ENCODE measurements at places on chromosomes 12 and 14.

GRCh38 chr14:75204116-75204515 is 27.7 kb upstream of the TMED10 start:
- no peak for DNase-seq

GRCh38 chr14:55381561-55381960 is 30.1 kb downstream of the ATG14 start:
- no peak for DNase-seq

DNA sequence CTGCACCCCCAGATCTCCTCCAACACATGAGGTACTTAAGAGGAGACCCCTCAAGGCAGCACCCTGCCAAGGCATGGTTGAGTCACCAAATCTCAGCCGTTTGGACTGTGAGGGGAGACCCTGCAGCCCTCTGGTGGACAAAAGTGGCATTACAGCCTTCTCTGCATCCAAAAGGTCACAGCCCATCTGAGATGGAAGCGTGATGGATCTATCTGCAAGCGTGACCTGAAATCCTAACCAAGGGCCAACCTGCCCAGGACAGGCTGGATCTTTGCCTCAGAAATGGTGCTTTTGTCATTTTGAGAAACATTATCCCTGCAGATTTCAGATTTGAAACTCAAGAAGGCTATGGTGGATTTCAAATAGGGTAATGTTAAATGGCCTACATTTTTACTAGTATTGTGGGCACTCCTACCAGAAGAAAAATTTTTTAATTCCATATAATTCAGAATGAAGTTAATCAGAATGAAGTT is 23.7 kb upstream of the DHRS4 start:
- DNase-seq = peak; percentile 72

DNA sequence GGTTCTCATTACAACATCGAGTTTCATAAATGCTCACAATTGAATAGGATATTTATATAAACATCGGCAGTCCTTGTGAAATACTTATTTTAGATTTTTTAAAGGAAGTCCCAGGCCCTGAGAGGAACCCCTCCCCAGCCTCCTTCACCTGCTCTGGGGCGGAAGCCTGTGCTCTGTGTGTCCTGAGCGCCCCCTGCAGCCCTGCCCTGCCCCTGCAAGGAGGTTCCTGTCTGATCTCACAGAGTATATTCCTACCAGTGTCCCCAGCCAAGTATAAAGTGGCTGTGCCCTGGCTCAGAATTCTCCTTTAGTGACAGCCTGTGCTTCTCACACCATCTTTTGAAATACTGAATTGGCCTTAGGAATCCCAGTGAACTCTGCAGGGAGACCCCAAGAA is 659.5 kb downstream of the TMEM121 start:
- DNase-seq = peak; percentile 6

DNA sequence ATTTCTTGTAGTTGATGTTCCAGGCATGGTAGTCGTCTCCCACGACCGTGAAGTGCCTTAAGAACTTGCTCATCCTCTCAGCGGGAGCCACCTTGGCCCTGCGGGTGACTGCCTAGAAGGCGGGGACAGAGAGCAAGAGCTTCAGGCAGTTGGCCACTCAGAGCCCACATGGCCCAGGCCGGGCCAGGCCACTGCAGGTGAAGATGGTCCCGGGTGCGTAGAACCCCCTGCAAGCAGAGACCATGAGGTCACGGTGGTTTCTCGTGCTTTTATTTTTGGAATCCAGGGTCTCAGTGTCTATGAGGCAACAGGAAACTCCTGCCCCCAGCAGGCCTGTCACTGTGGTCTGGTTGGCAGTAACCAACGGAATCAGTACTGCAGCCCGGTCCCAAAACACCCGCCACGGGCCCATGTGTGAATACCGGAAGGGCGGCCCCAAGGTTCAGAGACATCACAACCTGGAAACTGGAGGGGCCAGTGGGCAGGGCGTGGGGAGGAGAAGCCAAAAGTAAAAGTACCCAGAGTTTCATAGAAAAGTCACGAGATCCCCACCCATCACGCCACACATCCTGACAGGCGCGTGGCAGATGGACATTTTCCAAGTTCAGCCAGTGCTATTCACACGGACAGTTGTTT is 27.5 kb downstream of the HVCN1 start:
- DNase-seq = peak; percentile 85

GRCh38 chr14:22870811-22871223 is 723 bp upstream of the LRP10 start:
- DNase-seq = peak; percentile 50

GRCh38 chr12:23236811-23237210 is 611.8 kb downstream of the ETNK1 start:
- no peak for DNase-seq

- DNase-seq = peak; percentile 13
Measured at GRCh38 chr14:94681300-94682060, 69.3 kb downstream of the SERPINA3 start.

- no peak for DNase-seq
Measured at GRCh38 chr12:49847161-49847560, 4.3 kb upstream of the BCDIN3D start.

- no peak for DNase-seq
Measured at GRCh38 chr14:70139384-70139783, 49.4 kb downstream of the SLC8A3 start.

GRCh38 chr12:25197608-25198007 is 2.6 kb downstream of the ETFRF1 start:
- no peak for DNase-seq

DNA sequence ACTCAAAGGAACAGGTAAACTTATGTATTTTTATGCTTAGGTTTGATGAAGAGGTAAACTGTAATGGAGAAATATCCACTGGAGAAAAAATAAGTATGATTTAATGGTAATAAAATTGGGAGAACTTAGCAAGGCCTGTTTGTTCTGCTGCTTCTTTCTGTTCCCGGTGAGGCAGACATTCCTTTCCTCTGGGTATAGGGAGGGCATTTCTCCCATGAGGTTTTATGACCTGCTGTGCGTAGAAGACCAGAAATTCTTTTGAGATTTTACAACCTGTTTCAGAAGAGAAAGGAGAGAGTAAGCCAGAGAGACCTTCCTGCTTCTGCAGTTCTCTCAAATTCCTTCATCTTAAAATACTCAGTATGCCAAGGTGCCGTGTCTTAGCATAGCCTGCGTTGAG is 139.4 kb upstream of the RMST start:
- no peak for DNase-seq

- DNase-seq = peak; percentile 19
Measured at GRCh38 chr14:73753124-73753886, 39.1 kb upstream of the PNMA1 start.

DNA sequence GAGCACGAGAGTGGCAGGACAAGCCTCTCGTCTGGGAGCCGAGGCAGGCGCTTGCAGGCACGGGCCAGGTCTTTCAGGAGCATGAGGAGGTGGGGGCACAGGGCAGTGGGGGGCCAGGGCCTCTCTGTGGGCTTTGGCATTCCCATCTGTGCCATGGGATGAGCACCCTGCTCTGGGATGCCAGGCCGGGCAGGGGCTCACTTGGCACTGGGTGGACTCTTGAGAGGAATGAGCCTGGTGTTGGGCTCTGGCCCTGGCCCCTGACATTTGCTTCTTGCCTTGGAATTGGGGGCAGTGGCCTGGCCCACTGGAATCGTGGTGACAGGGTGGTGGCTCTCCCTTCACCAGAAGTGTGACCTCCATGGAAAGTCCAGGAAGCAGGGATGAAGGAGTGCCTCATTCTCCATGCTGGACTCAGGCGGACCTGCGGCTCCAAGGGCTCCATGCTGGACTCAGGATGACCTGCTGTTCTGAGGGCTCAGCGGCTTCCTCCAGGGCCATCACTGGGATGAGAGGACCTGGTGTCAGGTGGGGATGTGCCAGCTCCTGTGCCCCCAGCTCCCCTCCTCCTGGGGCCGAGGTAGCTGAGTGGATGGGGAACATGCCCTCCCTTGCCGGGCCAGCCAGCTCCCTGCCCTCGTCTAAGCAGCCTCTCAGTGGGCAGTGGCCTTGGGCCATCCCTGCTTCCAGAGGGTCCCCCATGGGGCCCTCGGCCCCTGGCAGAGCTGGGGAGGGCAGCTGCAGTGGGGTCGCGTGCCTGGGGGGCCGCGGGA is 220.3 kb downstream of the KIF26A start:
- DNase-seq = no peak

DNA sequence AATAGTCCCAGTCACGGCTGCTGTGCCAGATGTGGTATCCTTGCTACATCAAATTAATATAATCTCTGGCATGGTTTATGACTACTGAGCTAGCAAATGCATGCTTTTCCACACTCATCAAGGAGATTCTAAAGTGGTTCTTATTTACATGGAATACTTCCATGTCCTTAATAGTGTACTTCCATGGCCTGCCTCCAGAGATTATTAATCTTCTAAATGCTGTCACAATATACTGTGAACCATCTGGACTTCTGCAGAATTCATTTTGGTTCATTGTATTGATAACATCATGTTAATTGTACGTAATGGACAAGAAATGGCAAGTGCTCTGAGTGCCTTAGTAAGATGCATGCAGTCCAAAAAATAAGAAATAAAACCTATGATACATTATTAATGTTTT is 230.8 kb downstream of the NUAK1 start:
- no peak for DNase-seq

- no peak for DNase-seq
Measured at GRCh38 chr14:89924268-89924667, 30.3 kb downstream of the EFCAB11 start.

GRCh38 chr12:40917561-40917960 is 225.3 kb downstream of the CNTN1 start:
- no peak for DNase-seq

- no peak for DNase-seq
Measured at GRCh38 chr12:68349220-68349621, 17.1 kb upstream of the MDM1 start.

GRCh38 chr12:57016348-57016747 is at the start of gene TAC3:
Gene TAC3, minus strand, starts transcription at chr12:57016529. Its CDS starts 732 bp downstream, at chr12:57015797.
- no peak for DNase-seq

GRCh38 chr12:108373111-108373510 is 34.0 kb upstream of the CMKLR1 start:
- DNase-seq = no peak

DNA sequence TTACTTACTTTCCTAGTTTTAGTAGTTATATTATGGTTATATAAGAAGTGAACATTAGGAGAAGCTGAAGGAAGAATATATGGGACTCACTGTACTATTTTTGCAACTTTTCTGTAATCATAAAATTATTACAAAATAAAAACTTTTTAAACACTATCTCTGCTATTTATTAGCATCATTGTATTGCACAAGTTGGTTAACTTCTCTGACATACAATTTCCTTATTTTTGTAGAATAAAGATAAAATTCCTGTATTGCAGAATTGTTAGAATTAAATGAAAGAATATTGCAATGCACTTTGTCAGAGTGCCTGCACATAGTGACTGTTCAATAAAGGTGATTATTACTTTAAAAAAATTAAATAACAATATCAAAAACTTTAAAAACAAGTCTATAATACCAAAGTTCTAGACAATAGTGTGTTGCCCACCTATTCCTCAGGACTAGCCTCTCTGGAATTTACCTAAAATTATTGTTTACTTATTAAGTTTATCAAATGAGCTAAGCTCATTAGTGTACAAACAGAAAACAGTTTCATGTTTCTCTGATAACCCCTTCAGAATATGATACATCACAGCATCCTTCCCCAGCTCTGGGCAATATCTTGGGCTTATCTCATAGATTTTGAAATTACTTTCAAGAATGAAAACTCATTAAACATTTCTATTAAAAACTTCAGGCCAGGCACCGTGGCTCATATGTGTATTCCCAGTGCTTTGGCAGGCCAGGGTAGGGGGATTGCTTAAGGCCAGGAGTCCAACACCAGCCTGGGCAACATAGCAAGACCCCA is 77.4 kb upstream of the TMPO start:
- peak; percentile 91 for DNase-seq

DNA sequence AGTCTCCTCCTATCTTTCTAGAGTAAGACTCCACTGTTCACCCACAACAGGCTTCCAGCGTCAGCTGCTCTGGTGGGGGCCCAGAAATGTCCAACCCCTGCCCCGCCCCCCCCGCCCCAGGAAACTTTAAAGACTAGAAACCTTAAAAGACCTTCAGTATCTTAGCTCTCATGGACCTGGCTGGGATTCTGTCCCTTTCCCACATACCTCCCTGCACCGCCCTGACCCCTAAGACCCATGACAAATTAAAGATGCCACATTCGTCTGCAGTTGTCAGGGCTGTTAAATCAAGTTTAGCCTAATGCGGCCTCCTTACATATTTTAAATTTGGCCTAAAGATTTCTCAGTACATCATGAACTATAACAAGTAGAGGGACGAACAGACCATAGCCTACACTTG is 10.0 kb upstream of the SERPINA10 start:
- no peak for DNase-seq

All from inflammatory macrophage treated with lipopolysaccharide for 4 hours (primary cell).